ENCODE measurements at places on chromosomes 16 and 17. TPM values are rescaled to one million over a fixed set of nuclear protein-coding genes. Genes with fewer than 3 reads are reported as not detected.

Gene TBC1D26
- not detected for polyA plus RNA-seq

Gene SDR42E2
- not detected for polyA plus RNA-seq

Gene KRTAP4-1
- not detected for polyA plus RNA-seq

Gene CCL22
- polyA plus RNA-seq: 0.15 TPM

Gene GPS1
- polyA plus RNA-seq: 103 TPM

Gene SLC5A10
- polyA plus RNA-seq: 0.13 TPM

Gene ZNF500
- 4.3 TPM for polyA plus RNA-seq

Gene PITPNM3
- 4.9 TPM for polyA plus RNA-seq

Gene MYO1D
- polyA plus RNA-seq: 11.6 TPM

Gene CRYBA1
- not detected for polyA plus RNA-seq

Gene CASKIN2
- polyA plus RNA-seq: 5.4 TPM

Gene CCL13
- 6.7 TPM for polyA plus RNA-seq

Gene DNAJA3
- 28.0 TPM for polyA plus RNA-seq

Gene OR1A1
- polyA plus RNA-seq: not detected

Gene C16orf46
- polyA plus RNA-seq: 0.50 TPM

Data from stomach (tissue), 19 donors.